Activated CD4-positive, alpha-beta T cell treated with anti-CD3 and anti-CD28 coated beads, Interleukin-2, amount 50 U/mL, for 4 hours (primary cell): ENCODE measurements at places on chromosomes 5 and 9.

GRCh38 chr5:154603953-154604679 lies 126.1 kb upstream of the HAND1 start:
- no peak for DNase-seq

DNA sequence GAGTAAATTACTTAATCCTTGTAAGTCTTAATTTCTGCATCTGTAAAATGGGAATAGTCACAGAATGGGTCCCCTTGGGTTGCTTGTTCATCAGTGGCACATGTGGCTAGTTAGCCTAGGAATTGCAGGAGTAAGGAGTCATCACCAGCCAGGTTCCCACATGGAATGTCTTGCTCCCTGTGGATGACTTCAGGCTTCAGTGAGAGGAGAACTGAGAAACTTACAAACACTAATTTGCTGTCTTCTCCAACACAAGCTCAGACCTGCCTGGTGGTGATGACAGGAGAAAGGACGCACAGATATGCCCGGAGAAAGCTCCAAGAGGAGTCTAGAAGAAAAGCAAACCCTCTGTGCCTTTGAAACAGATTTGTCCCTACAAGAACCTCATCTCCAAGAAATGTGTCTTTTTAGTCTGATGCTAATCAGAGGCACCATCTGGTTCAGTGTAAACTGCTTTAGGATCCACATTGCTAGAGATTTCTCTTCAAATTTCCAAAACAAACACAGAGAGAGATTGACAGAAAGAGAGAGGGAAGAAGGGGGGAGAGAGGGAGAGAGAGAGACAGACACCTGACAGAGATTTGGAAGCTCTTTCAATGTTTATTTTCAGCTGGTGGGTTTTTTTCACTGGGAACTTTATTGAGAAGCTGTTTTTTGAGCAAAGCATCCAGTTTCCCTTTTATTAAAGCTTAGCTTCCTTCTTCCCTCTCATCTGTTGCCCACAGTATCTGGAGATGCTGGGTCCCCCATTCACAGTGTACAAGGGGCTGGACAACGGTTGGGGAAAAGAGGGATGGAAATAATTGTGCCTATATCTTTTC lies 128.3 kb downstream of the DOCK2 start:
- DNase-seq = no peak

GRCh38 chr9:113695440-113695851 lies 180.7 kb upstream of the ZNF618 start:
- DNase-seq = no peak

- DNase-seq = no peak
These were observed 51.6 kb upstream of the LIFR start for GRCh38 chr5:38607930-38608564.

DNA sequence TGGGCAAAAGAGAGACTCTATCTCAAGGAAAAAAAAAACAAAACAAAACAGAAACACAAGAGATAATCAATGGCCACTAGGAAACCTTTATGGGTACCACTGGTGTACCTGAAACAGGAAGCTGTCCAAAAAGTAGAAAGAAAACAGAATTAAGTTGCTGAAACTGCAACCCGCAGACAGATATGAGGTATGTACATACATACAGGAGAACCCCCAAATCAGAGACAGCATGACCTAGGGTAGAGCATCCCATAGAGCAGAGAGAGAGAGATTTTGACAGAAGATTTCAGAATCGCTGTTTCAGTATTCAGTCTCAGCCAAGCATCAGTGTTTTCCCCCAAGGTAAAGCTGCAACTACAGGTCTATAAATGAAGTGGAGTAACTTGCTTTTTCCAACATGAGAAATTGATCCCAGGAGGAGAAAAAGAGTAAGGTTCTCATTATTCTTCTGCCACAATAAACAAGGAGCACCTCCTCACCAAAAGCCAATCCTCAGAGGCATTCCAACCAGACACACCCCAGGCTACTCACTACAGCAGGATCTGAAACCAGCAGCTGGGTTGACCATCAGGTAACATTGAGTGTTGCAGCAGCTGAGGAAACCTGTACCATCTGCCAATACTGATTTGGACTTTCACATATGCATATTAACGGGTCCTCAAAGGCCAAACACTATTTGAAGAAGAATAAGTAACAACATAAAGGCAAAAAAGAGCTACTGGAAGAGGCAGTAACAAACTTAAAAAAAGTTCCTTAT lies 630.0 kb downstream of the TAF11L14 start:
- no peak for DNase-seq

DNA sequence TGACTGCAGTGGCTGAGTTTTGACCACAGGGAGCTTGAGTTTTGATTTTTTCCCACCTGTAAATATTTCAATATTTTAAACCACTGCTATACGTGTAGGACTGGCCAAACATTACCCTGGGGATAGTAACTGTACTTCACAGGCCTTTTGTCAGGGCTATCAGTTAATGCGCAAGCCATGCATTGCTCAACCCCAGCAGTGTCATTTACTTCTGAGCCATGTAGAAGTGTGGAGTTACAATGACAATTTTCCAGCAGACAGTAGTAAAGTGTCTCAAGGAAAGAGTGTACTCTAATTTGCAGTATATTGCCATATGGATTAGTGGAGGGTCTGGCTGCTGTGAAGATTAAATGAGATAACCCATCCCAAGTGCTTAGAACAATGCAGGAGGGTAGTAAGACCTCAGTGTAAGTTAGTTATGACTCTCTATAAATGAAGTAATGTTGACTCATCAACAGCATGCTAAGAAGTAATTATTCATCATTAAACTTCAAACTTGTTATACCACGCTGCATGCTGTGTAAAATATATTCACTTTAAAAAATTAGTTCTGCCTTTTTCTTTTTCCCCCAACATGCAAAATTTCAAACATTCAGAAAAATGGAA lies 489.2 kb downstream of the KDM4C start:
- no peak for DNase-seq

GRCh38 chr5:116437922-116438578 lies 136.6 kb downstream of the SEMA6A start:
- DNase-seq = no peak

- no peak for DNase-seq
These were observed 5.6 kb upstream of the SPDL1 start for GRCh38 chr5:169577951-169578350.

DNA sequence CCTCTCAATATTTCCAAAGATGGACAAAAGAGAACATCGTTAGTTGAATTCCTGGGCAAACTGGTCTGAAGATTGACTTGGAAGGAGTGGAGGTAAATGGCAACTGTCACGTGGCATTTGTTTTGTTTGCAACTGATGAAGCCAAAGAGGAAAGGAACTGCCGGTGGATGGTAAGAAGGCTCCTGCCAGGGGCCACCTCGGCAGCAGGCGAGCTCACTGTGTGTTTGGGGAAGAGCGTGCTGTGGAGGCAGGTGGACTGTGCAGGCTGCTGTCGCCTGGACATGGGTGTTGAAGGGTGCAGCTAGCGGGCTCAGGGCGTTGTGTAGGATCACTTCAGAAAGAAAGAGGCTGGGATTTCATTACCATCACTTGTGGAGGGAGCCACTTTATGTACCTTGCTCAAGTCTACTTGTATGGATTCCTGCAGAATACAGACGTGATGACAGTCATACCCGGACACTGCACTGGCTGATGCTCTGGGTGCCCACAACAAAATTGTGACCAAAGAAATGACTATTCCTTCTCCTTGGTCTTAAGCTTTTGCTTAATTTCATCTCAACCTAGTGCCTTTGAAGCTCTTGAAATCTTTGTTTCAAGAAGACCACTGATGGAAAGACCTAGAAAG lies 72.7 kb downstream of the MAP1B start:
- no peak for DNase-seq

DNA sequence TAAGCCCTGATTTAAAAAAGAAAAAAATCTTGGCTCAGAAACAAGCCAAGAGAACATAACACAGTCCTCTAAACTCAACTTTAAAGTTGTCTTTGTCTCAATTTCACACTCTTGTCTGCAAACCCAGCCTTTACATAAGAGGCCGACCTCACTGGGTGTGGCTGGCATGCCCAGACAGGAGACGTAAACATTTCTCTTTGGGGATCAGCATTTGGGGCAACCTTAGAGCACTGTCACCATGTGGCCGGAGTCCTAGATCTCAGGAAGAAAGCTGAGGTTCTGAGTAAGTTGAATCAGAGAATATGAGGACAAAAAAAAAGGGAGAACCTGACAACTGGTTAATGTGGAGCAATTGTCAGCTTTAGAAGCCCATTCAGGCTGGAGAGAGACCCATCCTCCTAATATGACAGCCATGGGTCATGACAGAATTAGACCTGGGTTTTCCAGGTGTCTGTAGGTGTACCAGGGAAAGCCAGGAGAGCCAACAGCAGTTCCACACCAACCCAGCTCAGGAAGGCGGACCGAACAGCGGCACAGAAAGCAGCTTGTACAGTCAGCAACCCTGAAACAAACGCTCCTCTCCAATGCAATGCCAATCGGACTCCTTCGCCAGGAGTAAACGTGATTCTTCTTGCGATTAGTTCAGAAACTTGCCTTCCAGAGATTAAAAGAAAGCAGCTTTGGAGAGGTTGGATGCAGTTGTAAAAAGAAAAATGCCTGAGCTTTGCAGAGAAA lies 97.9 kb upstream of the MAP3K1 start:
- no peak for DNase-seq

DNA sequence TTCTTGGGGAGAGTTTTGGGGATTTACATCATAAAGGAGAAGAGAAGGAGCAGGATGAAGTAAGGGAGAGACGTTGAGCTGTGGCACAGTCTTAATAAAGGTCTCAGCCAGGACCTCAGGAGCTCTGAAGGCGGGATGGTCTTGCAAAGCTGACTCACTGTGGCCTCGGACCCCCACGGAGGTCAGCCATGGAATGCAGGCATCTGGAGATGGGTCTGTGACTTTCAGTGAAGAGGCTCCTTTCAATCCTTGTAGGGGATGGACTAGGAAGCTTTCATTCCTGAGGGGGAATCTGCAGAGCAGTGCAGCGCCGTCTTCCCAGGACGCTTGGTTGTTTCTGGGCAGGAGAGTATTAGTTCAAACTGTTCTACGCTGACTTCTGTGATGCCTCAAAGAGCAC lies 65.7 kb upstream of the BASP1 start:
- DNase-seq = no peak

- no peak for DNase-seq
These were observed 1.1 kb upstream of the KIAA1958 start for GRCh38 chr9:112485574-112485973.

GRCh38 chr5:32283539-32284377 lies 29.0 kb downstream of the MTMR12 start:
- no peak for DNase-seq

DNA sequence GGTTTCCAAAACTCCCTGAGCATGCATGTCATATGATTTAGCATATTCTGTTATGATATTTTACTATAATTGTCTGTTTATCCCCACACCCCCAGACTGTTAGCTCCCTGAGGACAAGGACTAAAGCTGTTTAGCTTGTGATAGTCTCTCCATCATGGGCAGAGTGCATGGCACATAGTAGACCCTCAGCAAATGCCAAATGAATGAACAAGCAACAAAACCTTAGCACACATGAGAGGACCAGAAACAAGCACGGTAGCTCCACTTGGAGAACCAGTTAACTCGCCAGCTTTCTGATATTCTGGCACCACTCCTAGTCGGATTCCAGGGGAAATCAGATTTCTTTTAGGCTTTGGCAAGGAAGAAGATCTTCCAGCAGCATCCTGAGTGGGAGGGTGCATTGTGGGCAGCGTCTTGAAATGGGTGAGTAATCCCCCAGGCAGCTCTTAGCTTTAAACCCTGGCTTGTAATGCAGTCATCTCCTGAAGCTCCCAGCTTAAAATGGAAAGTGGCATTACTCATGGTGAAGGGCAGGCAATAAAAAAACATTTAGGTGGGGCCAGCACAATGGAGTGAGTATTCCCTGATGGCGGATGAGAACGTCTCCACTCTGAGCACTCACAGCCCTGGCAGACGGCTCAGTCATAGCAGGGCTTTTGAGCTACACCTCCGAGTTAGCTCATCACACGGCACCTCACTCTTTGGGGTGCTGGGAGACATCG lies 41.1 kb downstream of the FGF1 start:
- no peak for DNase-seq

DNA sequence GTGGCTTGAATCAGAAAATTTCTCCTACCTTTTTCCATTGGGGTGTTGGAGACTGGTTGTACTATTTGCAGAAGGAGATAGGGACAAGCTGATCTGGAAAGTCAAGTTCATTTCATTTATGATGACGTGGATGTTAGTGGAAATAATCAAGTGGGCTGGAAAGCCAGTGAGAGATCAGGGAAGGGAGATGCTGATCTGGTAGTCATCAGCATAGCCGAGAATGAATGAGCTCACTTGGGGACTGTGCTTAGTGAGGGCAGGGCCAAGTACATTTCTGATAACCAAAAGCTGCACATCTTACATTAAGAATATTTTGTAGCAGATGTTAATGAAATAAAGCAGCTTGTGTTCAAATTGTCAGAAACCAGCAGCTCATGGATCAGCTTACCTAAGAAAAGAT lies 12.1 kb downstream of the MAN2A1 start:
- no peak for DNase-seq

DNA sequence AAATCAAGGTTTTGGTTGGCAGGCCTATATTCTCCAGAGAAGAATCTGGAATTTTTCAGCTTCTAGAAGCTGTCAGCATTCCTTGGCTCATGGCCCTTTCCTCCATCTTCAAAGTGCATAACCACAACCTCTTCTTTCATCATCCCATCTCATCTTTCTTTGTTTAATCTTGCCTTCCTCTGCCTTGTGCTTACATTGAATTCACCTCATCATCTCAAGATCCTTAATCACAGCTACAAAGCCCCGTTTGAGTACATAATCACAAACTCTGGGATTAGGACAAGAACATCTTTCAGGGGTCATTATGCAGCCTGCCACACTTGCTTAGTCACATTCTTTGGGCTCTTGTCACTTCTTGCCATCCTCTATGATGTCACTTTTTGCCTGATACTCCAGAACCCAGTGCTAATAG lies 130.3 kb downstream of the FOXD1 start:
- no peak for DNase-seq

GRCh38 chr9:86529496-86530275 lies 175.5 kb upstream of the TUT7 start:
- no peak for DNase-seq

DNA sequence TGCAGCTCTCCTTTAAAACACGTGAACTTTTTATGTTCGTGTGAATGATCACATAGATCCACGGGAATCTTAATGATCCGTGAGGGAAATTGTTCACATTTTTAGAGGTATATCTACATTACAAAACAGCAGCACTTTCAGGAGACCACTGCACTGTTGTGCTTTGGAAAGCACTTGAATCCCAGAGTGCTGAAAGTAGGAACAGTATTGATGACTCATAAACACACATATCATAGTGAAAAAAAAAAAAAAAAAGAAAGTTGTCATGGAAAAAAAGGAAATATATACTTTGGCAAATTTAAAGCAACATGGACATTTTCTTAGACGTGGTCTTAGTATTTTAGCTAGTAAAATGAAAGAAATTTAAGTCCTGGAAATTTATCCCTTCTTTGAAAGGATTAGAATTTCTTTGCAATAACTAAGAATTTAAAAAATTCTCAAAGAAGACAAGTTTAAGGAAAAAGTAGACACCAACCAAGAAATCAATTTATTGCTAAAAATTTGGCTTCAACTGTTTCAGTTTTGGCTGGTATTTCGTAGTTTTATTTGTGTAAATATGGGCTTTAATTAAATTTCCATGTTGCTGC lies 55.4 kb downstream of the ADGRV1 start:
- no peak for DNase-seq

GRCh38 chr5:137205231-137206027 lies 293.7 kb downstream of the SPOCK1 start:
- no peak for DNase-seq

- no peak for DNase-seq
These were observed 56.8 kb downstream of the PRELID2 start for GRCh38 chr5:145778144-145778900.
